Mucosa of gallbladder (tissue), 1 donor: ENCODE measurements at places on chromosomes 2 and 18.

DNA sequence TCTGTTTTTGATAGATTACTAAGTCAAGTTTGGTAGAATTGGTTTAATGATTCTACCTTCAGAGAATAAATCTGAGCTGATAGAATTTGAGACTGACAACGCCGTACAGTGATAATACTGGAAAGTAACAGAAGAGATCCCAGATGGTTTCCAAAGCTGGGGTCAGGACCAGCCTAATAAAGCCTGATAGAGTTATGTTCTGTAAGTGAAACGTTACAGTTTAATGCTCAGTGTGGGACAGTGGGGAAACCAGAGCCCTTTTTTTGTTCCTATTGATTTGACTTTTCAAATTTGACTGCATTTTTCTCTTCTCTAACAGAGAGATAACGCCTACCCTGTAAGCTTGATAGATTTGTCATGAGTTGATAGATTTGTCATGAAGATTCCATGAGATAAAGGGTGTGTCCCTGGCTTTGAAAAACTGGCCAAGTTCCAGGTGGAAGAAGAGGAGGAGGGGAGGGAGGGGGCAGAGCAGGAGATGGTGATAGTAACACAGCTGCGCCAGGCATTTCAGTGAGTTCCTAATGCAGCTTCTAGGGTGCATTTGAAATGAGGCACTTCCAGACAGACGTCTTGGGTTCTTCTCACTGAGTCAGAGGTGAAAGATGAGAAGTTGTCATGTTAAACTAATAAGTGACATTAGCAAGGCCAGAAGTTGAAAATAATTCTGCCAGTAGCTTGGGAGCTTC lies 65.1 kb downstream of the CERS6 start:
- no peak for DNase-seq

DNA sequence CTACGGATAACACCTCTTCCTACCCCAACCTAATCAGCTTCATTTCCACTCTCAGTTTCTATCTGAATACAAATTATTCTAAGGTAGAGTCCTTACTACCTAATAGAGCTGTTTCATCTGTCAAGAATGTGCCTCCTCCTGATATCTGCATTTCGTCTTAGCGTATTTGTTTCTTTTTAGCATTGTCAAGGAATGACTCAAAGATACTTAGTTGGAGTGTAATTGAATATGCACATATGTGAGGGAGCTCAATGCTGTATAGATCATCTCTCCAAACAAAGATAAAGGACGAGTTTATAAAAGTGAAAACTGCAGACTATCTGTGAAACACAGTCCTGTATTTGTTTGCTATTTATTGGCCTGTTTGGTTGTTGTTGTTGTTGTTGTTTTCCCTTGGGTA lies 2059.4 kb upstream of the CELF4 start:
- no peak for DNase-seq

- DNase-seq, result peak; percentile 96
These were observed at the start of the genes C2orf76 and DBI for GRCh38 chr2:119366649-119367471. C2orf76 (minus strand) TSS chr2:119366834; CDS start chr2:119339959, 26,875 bp downstream. DBI (plus strand) TSS chr2:119366977; CDS start chr2:119367052, 75 bp downstream.

- DNase-seq, result no peak
These were observed 11.8 kb upstream of the FTCDNL1 start for GRCh38 chr2:199862788-199863187.

GRCh38 chr2:241816431-241817121 lies 7.6 kb downstream of the NEU4 start:
- DNase-seq, result no peak
